ENCODE measurements at places on chromosomes 5 and 9. TPM values are rescaled to one million over a fixed set of nuclear protein-coding genes. Genes with fewer than 3 reads are reported as not detected.

Gene ST8SIA4
- 4.1 TPM for total RNA-seq

- DNase-seq: peak; percentile 55
Measured at GRCh38 chr5:170747851-170748250, 35.7 kb upstream of the GABRP start.

Gene WNT8A
- total RNA-seq: not detected

DNA sequence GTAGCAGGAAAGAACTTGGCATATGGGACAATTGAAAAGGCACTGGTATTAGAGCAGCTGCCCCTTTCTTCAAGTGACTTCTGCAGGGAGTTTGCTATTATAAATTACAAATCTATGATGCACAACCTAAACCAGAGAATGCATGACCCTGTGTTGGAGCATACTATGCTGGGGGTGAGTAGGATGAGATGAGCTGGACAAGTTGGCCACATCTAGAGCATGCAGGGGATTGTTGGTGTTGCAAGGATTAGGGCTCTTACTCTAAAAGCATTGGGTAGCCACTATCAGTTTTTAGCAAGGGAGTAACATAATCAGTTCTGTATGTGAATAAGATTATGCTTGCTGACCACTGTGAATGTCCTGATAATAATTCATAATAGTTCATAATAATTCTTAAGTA lies 186.7 kb downstream of the KIAA0825 start:
- DNase-seq: no peak

DNA sequence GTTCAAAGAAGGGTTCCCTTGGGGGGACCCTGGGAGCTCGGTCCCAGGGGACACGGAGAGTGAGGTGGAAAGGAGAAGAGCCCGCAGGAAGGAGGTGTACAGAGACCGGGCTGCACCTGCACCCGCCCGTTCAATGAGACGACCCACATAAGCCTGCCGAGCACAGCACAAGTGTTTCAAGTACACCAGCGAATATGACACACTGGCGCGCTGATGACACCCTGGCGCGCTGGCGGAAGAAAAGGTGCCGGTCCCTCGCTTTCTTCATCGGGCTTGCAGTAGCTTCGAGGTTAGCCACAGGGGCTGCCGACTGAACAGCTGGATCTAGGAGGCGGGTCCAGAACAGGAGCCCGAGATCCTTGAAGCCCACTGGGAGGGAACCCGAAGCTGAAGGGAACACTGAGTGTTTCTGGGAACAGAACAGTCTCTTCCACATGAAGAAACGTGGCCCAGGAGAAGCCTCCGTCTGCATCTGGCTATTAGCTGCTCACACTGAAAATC lies 1.4 kb downstream of the TBC1D9B start:
- no peak for DNase-seq

DNA sequence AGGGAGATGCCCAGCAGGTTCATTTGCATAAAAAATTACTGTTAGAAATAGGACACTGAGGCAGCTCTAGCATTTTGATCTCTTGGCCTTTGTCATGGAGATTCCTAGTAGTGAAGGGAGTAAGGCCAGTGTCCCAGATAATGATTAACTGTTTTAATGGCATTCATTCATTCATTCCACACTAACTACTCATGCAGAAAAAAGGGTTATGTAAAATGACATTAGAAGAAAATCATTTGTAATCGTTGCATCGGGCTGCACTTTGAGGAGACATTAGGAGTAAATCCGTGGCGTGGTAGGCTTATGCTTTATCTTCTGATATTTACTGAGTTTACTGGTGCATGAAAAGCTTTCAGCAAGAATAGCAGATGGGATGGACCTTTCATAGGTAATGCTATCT lies 82.6 kb upstream of the GRHPR start:
- no peak for DNase-seq

Gene PCDHGB2
- total RNA-seq: 3.5 TPM
